ENCODE measurements at places on chromosomes 4 and X. TPM values are rescaled to one million over a fixed set of nuclear protein-coding genes. Genes with fewer than 3 reads are reported as not detected.

DCK gene
- 22.6 TPM for total RNA-seq

DNA sequence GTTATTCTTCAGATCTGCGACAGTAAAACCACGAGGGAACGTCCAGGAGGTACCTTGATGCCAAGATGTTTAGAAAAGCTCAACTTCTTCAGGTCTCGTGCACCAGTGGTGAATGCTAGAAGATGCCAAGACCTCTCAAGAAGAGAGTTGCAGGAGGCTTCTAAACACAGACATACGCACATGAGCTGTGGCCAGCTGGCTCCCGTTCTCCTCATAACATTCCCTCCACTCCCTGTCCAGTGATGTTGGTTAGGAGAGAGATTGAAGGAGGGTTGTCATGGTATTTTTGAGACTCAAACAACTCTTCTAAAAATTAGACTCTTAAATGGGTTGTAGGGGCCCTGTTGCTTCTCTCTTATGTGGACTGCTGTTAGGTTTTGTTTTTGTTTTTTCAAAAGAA, 184.3 kb downstream of the QDPR start:
- no peaks in the 10 kb centered on the region for H3K36me3 ChIP-seq
- H3K4me1 ChIP-seq, result peaks cover 3% of the 10 kb centered on the region
- no peak overlapping the region for H3K4me3 ChIP-seq

DNA sequence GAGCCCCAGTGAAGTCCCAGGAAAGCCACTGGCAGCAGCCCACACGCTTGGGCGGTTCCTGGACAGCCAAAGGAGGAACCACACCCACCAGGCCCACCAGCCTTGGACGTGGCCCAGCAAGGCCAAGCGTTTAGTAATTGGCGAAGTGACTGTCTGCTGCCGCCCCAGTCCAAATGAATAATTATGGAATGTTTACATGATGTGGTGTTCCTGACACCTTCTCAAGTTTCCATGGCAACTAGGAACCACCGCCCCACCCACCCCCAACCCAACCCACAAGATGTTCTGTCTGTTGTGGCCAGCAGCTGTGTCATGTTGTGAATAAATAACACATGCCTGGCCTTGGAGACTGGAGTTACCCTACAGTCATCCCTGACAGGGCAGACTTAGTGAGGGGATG, 22.3 kb downstream of the APLN start:
- no peak overlapping the region for H3K4me3 ChIP-seq

DNA sequence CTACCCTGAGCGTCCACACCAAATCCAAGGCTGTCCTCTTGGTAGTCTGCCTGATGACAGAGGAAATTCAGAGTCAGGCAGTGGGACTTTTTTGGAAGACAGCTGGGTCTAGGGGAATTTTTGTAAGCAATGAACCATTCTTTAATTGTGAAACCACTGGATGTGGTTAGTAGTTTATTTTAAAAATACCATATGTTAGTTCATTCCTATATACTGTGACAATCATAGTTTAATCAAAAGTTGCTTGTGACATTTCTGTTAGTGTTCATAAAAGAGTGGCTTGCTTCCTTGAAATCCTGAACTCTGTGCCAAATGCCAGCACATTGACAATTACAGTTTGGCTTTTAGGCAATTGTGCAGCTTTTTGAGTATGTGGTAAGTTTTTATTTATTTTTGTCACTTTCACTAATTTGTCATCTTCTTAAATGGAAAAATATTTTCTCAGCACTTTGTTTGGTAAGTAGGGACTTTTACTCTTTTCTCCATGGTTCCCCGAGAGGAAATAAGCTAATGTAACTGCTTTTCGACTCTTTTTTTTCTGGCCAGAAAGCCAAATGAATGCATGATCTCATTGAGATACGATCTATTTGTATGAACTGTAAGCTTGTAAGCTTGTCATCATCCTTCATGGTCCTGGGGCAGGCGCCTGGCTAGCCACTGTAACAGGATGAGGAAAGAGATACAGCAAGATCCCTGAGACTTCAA, 72.6 kb upstream of the SLC4A4 start:
- H3K36me3 ChIP-seq, result no peaks in the 10 kb centered on the region
- no peaks in the 10 kb centered on the region for H3K27me3 ChIP-seq
- no peak overlapping the region for H3K4me3 ChIP-seq
- DNase-seq, result no peak

All from spinal cord (tissue), 10 donors.